ENCODE measurements at places on chromosomes 4 and X.

DNA sequence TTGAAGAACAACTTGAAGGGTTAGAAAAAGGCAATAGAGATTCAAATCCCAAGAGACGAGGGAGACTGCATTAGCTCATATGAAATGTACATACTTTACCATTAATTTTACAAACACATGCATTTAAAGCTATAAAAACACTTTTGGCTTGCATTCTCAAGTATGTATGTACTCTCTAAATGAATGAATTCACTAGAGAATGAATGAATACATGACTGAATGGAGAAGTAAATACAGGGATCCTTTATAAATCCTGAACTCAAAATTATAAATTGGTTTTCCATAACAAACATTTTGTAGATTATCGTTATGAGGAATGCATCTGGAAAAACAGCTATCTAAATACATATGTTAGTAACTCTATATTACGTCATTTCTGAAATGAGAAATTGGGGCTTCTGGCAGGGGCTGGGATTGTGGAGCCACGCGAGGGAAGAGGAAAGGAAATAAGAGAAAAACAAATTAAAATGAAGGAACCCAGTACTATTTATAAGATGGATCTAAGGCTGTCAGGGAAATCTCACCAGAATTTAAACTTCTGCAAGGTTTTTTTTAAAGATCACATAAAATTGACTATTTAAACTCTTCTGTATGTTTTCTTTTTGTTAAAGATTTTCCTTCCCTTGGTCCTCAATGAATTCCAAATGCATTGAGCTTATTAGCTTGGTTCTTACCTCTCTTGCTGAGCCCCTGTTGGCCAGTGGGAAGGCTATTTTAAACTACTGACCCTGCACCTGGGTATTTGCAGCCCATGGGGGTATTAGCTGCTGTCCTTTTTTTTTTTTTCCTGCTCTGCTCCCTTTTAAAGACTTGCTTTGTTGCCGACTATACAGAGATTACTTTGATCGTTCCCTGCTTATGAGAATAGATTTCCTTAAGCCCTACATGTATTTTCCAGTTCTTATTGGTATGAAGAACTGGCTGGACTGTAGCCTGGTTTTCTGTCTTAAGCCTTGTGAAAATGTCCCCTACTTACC lies 207.8 kb downstream of the ADGRL3 start:
- DNase-seq, result no peak

DNA sequence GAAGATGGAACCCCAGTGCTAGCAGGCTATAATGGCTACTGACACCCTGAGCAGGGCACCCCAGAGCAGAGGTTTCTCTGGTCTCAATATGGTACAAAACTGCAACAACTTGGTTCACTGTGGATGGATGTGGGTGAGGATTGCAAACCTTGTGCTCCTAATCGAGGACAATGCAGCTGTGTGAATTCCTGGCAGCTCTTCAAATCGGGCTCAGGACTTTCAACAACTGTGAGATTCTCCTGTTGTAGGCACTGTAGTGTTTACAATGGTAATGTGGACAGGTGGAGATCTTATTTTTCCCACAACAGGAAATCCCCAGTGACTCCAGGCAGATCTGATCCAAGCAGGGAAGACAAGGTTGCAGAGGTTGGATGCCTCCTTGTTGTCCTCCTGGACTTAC lies 101.5 kb downstream of the RCHY1 start:
- no peak for DNase-seq

- DNase-seq, result peak; percentile 22
Observed at GRCh38 chrX:81120258-81120935, 81.3 kb downstream of the HMGN5 start.

DNA sequence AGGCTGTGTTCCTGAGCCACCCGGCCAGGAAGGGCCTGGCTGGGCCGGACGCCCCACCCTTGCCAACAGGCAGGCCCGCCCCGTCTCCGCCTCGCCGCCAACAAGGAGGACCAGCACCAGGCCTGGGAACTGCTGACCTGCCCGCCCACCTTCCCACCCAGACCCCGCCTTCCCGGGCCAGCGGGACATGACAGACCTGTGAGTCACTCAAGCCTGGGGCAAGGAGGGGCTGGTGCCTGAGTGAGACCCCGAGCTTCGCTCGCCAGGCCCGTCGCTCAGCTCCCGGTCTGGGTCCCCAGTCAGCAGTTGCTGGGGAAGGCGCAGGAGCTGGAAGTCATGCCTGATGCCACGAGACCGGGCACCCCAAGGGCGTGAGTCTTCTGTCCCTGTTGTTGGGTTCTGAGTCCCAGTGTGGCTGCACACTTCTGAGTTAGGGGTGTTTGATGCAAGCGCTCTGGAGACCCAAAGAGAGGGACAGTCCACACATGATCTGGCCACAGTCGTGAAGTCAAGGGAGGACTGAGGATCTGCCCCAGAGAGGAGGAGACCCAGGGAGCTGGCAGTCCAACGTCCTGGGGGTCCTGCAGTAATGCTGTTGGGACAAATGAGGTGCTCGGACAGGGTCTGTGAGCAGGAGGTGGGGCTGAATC lies at the start of gene DNASE1L1:
DNASE1L1 (minus strand) TSS at position 33 of the 650 bp plus-strand sequence. CDS start 3,686 bp downstream, outside the sequence.
- DNase-seq, result no peak

DNA sequence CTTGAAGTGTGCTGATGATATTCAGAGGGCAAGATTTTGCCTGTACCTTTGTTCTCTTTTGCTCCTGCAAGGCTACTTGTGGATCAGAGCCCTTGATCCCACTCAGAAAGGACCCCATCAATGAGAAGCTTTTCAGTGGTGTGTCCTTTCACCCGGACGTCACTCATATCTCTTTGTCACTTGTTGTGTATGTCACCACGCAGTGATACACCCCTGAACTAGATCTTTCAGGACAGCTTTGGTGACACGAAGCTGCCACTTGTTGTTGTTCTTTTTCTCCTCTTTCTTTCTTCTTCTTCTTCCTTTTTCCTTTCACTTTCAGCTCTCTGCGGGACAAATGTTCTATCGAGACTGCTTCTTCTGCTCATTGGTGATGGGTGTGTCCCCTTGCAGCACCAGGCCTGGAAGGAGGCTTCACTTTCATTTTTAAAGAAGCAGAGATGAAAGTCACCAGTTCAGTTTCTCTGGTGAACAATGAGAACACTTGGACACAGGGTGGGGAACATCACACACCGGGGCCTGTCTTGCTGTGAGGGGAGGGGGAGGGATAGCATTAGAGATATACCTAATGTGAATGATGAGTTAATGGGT lies 83.6 kb downstream of the NBDY start:
- no peak for DNase-seq

DNA sequence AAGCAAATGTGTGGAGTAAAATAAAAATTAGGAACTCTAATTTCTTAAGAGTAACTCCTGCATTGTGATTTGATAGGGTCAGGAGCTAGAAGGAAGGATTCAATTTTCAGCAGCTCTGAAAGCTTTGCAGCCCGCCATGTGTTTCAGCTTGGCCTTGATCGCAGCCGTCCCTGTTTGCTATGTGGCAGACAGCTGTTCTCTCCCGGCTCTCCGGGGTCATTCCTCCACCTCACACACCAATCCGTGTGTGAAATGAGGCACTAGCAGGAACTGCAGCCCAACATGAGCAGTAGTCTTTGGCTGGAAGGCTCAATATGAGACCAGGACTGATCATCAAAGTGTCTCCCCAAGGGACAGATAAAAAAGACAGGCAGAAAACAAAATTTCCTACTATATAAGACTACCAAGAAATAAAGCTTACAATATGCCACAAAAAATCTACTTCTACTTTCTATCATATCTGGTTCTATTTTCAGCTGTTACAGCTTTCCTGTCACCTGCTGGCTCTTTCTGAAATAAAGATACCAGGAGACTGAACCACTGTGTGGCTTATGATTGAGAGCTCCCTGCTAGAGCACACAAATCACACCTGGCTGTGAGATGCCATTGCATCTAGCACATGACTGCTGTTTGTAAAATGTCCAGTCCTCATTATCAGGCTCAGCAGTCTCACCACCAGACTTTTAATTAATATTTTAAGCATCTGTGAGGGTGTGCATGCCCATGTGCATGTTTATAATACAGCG lies 44.1 kb upstream of the SEC24B start:
- no peak for DNase-seq

- DNase-seq, result no peak
Observed at GRCh38 chr4:88583631-88584470, 8.4 kb upstream of the HERC3 start.

DNA sequence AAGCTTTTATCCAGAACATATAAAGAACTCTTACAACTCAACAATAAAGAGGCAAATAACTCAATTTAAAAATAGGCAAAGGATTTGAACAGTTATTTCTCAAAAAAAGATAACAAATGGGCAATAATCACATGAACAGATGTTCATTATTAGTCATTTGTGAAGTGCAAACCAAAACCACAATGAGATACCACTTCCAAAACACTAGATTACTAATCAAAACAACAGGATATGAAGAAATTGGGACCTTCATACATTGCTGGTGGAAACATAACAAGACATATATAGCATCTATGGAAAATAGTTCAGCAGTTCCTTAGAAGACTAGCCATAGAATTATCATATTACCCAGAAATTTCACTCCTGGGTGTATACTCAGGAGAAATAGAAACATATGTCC lies 224.6 kb downstream of the FBXO8 start:
- no peak for DNase-seq

DNA sequence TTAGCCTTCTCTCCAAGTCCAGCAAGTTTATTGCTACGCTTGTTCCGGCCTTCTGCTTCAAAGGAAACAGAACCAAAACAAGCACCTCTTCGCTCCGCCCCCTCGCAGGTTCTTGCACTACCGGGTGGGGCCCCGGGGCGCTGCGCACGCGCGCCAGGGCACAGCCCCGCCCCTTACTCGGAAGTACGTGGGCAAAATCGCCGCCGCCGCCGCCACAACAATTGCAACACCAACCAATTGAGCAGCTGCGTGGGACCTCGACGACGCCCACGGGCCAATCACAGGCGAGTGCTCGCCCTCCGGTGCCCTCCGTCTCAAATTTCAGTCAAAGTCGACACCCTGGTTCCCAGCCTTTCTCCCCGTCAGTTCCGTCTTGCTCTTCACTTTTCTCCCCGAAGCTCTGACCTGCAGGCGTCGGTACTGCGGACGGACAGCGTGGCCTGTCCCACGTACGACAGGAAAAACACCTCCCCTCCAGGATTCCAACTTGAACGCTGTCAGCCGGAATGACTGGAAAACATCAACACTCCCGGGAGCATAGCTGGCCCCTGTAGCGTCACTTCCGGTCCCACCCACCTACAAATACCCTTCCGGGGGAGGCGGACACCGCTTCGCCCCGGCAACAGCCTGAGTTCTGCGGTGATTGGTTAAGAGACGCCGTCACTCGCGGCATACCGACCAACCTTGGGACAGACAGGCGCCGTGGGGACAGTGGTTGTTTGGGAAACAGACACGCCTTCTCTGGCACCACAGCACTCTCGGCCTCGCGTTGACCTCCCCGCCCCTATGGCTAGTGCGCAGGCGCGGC lies 624 bp upstream of the OTUD5 start:
- DNase-seq, result peak; percentile 93

- DNase-seq, result no peak
Observed at GRCh38 chrX:37686996-37687395, 1.4 kb downstream of the XK start.

- DNase-seq, result no peak
Observed at GRCh38 chr4:38815885-38816782, 11.5 kb upstream of the TLR1 start.

GRCh38 chr4:42123071-42123644 lies 29.3 kb downstream of the BEND4 start:
- no peak for DNase-seq

All from stimulated activated naive CD4-positive, alpha-beta T cell (primary cell).